ENCODE measurements at places on chromosomes 3 and 15. TPM values are rescaled to one million over a fixed set of nuclear protein-coding genes. Genes with fewer than 3 reads are reported as not detected.

DNA sequence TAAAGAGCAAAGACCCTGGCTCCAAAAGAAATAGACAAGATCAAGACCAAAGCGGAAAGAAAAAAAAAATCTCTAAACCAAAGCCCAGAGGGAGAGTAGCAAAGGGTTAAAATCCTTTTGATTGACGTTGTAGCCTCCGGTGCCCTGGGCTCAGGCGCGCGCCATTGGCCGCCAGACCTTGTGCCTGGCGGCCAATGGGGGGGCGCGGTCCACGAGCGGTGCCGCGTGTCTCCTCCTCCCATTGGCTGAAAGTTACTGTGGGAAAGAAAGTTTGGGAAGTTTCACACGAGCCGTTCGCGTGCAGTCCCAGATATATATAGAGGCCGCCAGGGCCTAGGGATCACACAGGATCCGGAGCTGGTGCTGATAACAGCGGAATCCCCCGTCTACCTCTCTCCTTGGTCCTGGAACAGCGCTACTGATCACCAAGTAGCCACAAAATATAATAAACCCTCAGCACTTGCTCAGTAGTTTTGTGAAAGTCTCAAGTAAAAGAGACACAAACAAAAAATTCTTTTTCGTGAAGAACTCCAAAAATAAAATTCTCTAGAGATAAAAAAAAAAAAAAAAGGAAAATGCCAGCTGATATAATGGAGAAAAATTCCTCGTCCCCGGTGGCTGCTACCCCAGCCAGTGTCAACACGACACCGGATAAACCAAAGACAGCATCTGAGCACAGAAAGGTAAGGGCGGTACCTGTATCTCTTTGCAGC lies at the start of gene HES1:
HES1 (plus strand) TSS at position 343 of the 713 bp plus-strand sequence; CDS start at position 576, 233 bp downstream.
- peak within 1 kb of the TSS; percentile 95 for H3K27ac ChIP-seq
- H3K27me3 ChIP-seq = no peaks in the 10 kb centered on the region
- H3K4me1 ChIP-seq = peaks cover 52% of the 10 kb centered on the region
- peak; percentile 95 for DNase-seq

DNA sequence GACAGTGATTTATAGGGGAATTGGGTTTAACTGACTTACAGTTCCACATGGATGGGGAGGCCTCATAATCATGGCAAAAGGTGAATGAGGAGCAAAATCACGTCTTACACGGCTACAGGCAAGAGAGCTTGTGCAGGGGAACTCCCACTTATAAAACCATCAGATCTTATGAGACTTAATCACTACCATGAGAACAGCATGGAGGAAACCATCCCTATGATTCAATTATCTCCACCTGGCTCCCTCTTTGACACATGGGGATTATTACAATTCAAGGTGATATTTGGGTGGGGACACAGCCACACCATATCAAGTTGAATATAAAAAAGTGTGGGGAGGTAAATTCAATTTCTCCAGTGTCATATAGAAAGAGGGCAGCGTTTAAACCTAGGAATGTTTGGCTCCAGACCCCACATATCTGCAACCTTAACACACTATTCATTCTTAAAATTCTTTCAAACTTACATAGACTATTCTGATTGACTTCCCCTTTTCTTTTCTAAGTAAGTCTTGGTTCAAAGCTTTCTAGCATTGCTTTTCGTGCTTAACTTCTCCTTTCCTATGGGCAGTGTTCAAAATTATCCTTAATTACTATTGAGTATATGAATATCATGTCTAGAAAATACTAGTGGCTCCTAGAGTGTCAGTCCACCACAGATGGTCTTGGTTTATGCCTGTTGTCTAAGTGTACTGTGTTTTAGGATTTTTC lies 446.7 kb upstream of the GBE1 start:
- DNase-seq = no peak
- no peaks in the 10 kb centered on the region for H3K4me1 ChIP-seq
- H3K4me3 ChIP-seq = no peak overlapping the region
- no peaks in the 10 kb centered on the region for H3K36me3 ChIP-seq

DNA sequence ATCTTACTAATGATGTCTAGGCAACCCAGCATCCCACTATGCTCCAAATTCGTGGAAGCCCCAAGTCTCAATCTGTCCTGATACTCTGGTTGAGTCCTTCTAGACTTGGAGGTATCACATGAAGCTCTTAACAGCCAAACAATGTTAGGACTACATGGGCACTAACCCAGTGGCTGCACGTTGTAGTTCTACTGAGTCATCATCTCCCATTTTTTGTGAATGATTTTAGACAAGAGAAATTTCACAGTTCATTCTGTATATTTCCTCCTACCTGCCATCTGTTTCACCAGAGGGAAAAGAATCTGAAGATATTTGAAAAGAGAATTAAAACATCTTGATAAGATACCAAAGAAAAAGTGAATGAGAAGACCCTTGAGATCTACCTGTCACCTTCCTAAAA lies 9.8 kb upstream of the WWTR1 start:
- H3K4me1 ChIP-seq = no peaks in the 10 kb centered on the region
- no peaks in the 10 kb centered on the region for H3K27me3 ChIP-seq
- no peak overlapping the region for H3K4me3 ChIP-seq
- H3K36me3 ChIP-seq = no peaks in the 10 kb centered on the region
- DNase-seq = no peak
- no peak overlapping the region for H3K27ac ChIP-seq

GRCh38 chr3:180782195-180782984 lies 103.1 kb upstream of the CCDC39 start:
- H3K36me3 ChIP-seq = no peaks in the 10 kb centered on the region
- H3K27me3 ChIP-seq = no peaks in the 10 kb centered on the region
- H3K27ac ChIP-seq = no peak overlapping the region
- no peak for DNase-seq

DNA sequence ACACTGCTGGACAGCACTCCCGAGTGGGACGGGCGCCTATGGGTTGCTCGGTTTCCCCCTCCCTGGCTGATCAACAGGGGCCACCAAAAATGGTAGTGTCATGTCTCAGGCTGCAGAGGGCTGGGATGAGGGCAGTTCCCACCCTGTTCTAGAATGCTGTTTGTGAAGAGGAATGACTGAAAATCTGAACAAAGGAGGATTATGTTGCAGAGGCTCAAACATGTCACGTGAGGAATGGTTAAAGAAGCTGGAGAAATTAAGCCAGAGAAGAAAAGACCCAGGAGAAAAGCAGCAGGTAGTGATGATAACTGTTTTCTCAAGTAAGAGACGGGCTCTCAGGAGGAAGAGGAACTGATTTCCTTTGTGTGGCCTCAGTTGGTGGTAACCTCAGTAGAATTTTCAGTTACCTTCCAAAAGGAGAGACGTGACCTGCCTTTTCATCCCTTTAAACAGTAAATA lies 10.4 kb downstream of the SPG21 start:
- H3K27me3 ChIP-seq = no peaks in the 10 kb centered on the region
- H3K36me3 ChIP-seq = peaks cover 50% of the 10 kb centered on the region
- DNase-seq = no peak
- no peak overlapping the region for H3K4me3 ChIP-seq
- no peaks in the 10 kb centered on the region for H3K4me1 ChIP-seq

DNA sequence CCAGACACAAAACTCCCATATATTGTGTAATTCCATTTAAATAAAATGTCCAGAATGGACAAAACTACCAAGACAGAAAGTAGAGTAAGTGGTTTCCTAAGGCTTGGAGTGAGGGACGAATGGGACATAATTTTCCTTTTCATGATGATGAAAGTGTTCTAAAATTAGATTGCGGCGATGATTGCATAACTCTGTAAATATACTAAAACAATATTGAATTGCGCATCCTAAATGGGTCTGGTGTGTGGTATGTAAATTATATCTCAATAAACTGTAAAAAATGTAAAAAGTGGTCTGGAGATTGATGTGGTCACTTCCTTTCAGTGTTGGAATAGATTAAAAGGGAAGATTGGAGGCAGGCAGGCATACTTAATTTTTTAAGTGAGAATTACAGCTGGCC lies 105.9 kb upstream of the KCNAB1 start:
- H3K4me1 ChIP-seq = no peaks in the 10 kb centered on the region
- DNase-seq = no peak
- H3K27me3 ChIP-seq = no peaks in the 10 kb centered on the region
- no peaks in the 10 kb centered on the region for H3K36me3 ChIP-seq
- H3K27ac ChIP-seq = no peak overlapping the region
- H3K4me3 ChIP-seq = no peak overlapping the region

GRCh38 chr15:67024314-67024997 lies 40.9 kb upstream of the SMAD3 start:
- no peak overlapping the region for H3K4me3 ChIP-seq
- H3K4me1 ChIP-seq = peaks cover 42% of the 10 kb centered on the region
- DNase-seq = peak; percentile 83
- H3K27ac ChIP-seq = peak overlapping the region; percentile 54

DNA sequence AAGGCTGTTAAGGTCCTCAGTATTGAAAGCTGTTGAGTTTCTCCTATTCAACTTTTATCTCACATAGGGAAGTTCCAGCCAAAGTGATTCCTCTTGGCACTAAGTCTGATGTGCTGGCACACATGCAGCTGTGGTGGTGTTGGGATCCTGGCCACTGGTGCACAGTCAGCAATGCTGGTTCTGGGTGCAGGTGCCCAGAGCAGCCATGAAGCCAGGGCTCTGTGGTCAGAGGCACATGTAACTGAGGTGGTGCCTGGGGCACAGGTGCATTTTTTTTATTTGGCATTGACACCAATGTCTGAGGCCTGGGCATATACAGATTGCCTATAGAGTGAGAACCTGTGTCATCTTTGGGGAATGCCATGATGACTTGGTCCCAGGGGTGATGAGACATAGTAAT lies 271.4 kb downstream of the POLQ start:
- H3K27ac ChIP-seq = no peak overlapping the region
- H3K4me3 ChIP-seq = no peak overlapping the region
- H3K4me1 ChIP-seq = no peaks in the 10 kb centered on the region
- no peaks in the 10 kb centered on the region for H3K36me3 ChIP-seq

- DNase-seq = no peak
- H3K27me3 ChIP-seq = no peaks in the 10 kb centered on the region
- peak overlapping the region; percentile 92 for H3K27ac ChIP-seq
- peaks cover 2% of the 10 kb centered on the region for H3K4me1 ChIP-seq
These were observed 5.3 kb upstream of the APEH start for GRCh38 chr3:49668861-49669260.

GRCh38 chr3:54791501-54792156 lies 136.2 kb downstream of the LRTM1 start:
- H3K27ac ChIP-seq = no peak overlapping the region
- H3K27me3 ChIP-seq = no peaks in the 10 kb centered on the region
- H3K4me1 ChIP-seq = no peaks in the 10 kb centered on the region
- no peaks in the 10 kb centered on the region for H3K36me3 ChIP-seq
- DNase-seq = no peak

- H3K4me3 ChIP-seq = no peak overlapping the region
- H3K4me1 ChIP-seq = no peaks in the 10 kb centered on the region
- H3K27ac ChIP-seq = no peak overlapping the region
- no peak for DNase-seq
- no peaks in the 10 kb centered on the region for H3K36me3 ChIP-seq
These were observed 392.7 kb upstream of the TBL1XR1 start for GRCh38 chr3:177589911-177590381.

- no peaks in the 10 kb centered on the region for H3K4me1 ChIP-seq
- no peak overlapping the region for H3K4me3 ChIP-seq
- DNase-seq = no peak
- H3K27me3 ChIP-seq = no peaks in the 10 kb centered on the region
These were observed 47.1 kb downstream of the POC1A start for GRCh38 chr3:52106951-52107611.

DNA sequence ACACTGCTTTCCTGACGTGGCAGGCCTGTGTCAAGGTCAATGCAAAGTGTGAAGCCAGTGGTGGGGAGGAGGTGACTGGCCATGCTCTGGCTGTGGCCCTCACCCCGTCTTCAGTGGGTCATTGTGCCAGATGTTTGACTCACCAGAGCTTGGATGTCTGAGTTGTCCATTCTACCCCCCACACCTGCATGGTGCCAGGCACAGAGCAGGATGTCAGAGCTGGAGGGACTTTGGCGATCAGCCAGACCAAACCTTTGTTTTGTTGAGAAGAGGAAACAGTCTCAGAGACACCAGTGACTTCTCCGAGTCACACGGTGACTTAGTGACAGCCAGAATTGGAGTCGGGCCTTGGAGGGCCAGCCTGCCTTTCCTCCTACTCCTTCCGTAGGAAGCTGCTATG lies 49.5 kb downstream of the SMAD6 start:
- H3K4me1 ChIP-seq = no peaks in the 10 kb centered on the region
- no peaks in the 10 kb centered on the region for H3K36me3 ChIP-seq
- no peak overlapping the region for H3K4me3 ChIP-seq
- no peak overlapping the region for H3K27ac ChIP-seq
- no peaks in the 10 kb centered on the region for H3K27me3 ChIP-seq
- peak; percentile 38 for DNase-seq

- no peak overlapping the region for H3K27ac ChIP-seq
- no peaks in the 10 kb centered on the region for H3K36me3 ChIP-seq
- DNase-seq = no peak
These were observed 7.6 kb upstream of the COL8A1 start for GRCh38 chr3:99630815-99631214.

DNA sequence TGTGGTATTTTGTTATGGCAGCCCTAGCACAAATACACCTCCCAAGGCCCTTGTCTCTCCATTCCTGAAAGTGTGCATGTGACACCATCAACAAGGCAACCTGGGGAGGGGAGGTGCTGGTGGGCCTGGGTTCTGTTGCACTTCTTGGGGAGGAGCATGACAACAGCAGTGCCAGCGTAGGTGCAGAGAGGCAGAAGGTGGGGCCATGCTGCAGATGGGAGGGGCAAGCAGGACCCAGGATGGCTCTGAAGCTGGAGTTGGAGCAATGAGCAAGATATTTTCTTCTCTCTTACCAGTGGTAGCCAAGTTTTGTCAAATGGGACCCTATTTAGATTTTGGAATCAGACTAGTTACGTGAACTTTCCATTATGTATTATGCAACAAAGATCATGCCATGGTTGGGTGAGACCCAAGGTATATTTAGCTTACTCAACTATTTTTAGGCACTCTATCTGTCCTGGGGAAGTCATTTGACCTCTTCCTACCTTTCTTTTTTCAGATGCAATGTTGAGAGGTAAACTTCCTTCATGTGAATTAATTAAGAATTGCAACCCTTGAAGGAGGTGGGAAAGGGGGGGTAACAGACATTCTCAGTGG lies 3.4 kb downstream of the FYCO1 start:
- H3K4me1 ChIP-seq = no peaks in the 10 kb centered on the region
- H3K27me3 ChIP-seq = no peaks in the 10 kb centered on the region
- no peak for DNase-seq
- peak overlapping the region; percentile 97 for H3K27ac ChIP-seq
- no peaks in the 10 kb centered on the region for H3K36me3 ChIP-seq

Gene LRRC31
- total RNA-seq = 4.9 TPM

Gene TRPM1
- not detected for total RNA-seq

Gene DNAH12
- under 0.01 TPM for total RNA-seq

Gene ACTC1
- 1.4 TPM for total RNA-seq

Gene ZNF385D
- 0.06 TPM for total RNA-seq

Gene CHDH
- 25.0 TPM for total RNA-seq

Gene TNNC1
- 1.3 TPM for total RNA-seq

Gene ZNF774
- total RNA-seq = 2.1 TPM

Gene CLDN1
- 79.9 TPM for total RNA-seq

Gene PLD1
- 29.9 TPM for total RNA-seq

Gene ZBTB47
- 8.9 TPM for total RNA-seq

Gene CTXN2
- not detected for total RNA-seq
